ENCODE measurements at places on chromosomes 4 and X.

DNA sequence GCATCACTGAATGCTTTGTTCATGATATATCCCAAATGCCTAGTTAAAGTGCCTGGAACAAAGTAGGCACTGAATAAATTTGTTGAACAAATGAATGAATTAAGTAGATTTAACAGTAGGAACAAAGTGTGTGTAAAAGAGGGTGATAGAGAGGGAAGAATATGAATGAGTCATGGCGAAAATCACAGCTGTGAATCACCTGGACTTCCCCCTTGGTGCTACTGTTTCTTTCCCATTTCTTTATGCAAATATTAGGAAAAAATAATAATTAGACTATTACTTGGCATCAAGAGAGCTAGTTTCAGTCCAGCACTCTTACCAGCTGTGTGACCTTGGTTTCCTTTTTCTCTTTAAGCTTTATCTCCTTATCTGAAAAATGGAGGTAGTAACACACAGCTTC lies 9.2 kb downstream of the SPIN3 start:
- no peak for DNase-seq

- DNase-seq: peak; percentile 46
These were observed 26.9 kb upstream of the PPP2R3B start for GRCh38 chrX:413322-414201.

GRCh38 chrX:111759686-111760085 lies 78.7 kb downstream of the ALG13 start:
- no peak for DNase-seq

DNA sequence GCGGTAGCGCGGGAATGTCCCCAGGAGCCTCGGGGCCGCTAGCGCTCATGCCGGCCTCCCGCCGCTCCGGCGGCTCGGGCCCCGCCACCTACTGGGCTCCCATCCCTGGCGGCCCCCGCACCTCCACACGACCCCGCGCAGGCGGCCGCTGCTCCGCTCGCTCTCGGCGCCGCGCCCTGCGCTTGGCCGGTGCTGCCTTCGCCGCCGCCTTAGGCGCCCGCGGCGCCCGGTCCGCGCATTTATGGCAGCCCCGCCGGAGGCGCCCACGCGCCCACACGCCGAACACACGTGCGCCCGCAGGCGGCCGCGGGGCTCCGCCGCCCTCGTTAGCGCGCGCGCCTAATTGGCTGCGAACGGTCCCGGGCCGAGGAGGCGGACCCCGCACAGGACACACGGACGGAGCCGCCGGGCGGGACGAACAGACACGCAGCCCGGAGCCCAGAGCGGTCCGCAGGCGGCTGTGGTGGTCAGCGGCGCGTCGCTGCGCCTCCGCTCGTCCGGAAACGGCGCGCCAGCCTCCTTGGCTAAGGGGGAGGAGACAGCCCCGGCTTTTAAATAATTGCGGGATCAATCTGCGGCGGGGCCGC lies at the start of gene NKX1-1:
Gene NKX1-1 (minus strand): TSS at position 49 of the 587 bp plus-strand sequence. CDS start 0 bp downstream, at position 49.
- no peak for DNase-seq

DNA sequence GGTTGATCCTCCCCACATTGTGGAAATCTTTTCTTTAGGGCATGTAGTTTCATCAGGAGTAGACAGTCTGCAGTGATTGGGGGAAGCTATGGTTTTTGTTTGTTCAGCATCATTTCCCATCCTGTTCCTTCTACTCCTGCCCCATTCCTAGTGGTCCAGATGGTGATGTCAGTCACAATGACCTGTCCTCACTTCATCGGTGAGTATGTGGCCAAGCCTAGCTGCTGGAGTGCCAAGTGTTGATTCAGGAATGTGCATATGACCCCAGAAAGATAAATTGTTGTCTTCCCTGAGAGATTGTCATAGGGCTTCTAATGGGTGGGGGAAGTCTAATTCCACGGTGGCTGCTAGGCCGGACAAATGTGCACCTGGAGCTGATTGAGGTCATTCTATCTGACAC lies 130.6 kb upstream of the FAT1 start:
- no peak for DNase-seq

- no peak for DNase-seq
These were observed 677.8 kb downstream of the ADGRL3 start for GRCh38 chr4:61877893-61878292.

DNA sequence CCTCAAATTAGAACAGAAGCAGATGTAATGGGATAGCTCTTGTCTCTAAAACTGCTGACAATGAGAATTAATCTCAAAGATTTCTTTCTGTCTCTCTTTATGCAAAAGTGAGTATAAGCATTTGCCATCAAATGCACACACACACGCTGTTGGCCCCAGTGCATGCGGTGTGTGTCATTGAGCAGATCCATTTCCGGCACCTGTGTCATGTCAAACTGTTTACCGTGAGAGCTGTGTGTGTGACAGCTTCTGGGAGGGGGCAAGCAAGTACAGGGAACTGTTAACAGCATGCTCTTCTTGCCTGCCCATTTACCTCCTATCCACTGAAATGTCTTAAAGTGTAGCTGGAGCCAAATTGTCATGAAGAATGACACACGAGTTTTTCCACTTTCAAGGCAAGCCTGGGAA lies 297.9 kb upstream of the FAT4 start:
- DNase-seq: peak; percentile 44

DNA sequence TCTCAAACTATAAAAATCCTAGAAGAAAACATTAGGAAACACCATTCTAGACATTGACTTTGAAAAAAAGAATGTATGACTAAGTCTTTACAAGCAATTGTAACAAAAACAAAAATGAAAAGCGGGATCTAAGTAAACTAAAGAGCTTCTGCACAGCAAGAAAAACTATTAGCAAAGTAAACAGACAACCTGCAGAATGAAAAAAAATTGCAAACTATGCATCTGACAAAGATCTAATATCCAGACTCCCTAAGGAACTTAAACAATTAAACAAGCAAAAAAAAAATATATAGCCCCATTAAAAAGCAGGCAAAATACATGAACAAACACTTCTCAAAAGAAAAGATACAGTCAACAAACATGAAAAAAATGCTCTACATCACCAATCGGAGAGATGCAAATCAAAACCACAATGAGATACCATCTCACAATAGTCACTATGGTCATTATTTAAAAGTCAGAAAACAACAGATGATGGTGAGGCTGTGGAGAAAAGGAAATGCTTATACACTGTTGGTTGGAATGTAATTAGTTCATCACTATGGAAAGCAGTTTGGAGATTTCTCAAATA lies 168.1 kb downstream of the EPHA5 start:
- DNase-seq: no peak

GRCh38 chr4:84456157-84456556 lies 42.9 kb downstream of the NKX6-1 start:
- DNase-seq: no peak
